Coronary artery (tissue), 2 donors: ENCODE measurements at places on chromosomes 16 and 17.

- no peak for DNase-seq
Observed at GRCh38 chr17:11880714-11881113, 116.6 kb downstream of the ZNF18 start.

DNA sequence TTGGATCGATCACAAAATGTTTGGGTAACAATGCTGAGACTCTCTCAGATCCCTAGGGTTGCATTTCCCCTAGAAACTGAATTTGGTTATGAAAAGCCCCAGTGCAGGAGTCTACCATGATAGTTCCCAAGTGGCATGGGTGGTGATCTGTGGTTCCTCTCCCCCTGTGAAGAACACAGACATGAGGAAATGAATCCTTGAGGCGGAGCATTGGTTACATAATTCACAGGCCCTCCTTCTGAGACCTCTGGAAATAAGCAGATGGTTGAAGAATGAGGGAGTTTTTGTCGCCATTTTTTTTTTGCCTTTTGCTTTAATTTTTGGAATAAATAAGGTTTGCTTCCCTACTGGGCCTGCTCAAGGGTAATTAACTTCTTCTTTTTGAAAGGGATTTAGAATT lies 597.0 kb upstream of the RBFOX1 start:
- no peak for DNase-seq

DNA sequence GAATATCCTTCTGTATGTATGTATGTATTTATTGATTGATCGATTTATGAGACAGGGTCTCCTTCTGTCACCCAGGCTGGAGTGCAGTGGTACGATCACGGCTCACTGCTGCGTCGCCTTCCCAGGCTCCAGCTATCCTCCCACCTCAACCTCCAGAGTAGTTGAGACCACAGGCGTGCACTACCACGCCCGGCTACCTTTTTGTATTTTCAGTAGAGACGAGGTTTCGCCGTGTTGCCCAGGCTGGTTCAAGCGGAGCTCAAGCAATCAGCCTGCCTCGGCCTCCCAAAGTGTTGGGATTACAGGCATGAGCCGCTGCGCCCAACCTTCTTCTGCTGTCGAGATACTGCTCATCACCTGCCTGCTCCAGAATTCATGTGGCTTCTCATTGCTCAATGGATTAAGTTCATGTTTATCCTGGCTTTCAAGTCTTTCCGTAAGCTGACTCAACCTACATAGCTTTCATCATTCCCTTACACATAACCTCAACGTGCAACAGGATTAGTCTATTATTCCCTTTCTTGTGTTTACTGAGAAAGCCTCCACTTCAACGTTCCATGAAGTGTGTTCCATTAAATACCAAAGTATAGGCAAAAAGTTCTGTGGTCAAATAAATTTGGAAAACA lies 13.6 kb downstream of the TAC4 start:
- DNase-seq, result no peak

DNA sequence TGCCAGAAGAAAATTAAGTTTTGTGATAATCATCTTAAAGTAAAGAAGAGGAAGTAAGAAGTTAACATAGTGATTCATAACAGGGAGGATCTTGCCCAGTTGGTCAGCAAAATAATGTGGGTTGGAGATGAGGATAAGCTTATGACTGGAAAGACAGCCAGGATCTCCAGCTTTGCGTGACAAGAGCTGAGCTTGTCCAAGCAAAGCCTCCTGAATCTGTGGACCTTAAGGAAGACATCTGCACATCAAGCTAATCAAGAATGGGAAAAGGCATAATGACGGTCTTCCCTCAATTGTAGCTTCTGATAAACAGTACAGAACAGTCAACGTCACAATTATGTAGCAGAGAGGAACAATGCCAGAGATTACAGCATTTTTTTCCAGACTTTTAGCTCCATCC lies 744.7 kb upstream of the GOT2 start:
- no peak for DNase-seq

DNA sequence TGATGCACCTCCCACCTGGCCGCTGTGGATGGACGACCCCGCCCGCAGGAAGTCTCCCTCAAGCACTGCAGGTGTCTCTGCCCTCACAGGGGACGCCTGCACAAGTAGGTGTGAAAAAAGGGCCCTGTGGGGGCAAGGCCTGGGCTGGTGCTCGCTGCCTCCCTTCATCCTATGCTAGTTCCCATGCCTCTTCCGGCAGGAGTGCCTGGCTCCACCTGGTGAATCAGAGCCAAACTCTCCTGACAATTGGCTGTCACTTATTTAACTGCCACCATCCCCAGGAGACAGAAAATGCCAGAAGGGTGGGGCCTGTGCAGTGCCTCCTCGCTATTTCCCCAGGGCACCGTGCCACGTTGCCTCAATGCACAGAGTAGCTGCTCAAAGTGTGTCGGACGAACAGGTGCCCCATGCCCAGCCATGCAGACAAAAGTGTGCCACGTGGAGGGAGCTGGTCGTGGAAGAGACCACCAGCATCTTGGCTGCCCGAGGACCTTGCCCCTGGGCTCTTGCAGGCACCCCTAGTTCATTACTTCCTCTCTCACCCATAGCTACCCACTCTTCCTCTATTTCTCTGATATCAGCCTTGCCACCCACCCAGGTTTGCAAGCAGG lies 170.7 kb downstream of the SEC14L1 start:
- DNase-seq, result no peak

- DNase-seq, result no peak
Observed at GRCh38 chr16:51133183-51133582, 17.9 kb downstream of the SALL1 start.

GRCh38 chr16:50699326-50700159 lies 6.1 kb downstream of the NOD2 start:
- DNase-seq, result no peak

- DNase-seq, result no peak
Observed at GRCh38 chr17:33949100-33949499, 306.0 kb upstream of the CCL2 start.

GRCh38 chr16:9007177-9007794 lies 43.6 kb upstream of the USP7 start:
- DNase-seq, result no peak

- DNase-seq, result no peak
Observed at GRCh38 chr16:5916711-5917191, 819.2 kb upstream of the EEF2KMT start.

DNA sequence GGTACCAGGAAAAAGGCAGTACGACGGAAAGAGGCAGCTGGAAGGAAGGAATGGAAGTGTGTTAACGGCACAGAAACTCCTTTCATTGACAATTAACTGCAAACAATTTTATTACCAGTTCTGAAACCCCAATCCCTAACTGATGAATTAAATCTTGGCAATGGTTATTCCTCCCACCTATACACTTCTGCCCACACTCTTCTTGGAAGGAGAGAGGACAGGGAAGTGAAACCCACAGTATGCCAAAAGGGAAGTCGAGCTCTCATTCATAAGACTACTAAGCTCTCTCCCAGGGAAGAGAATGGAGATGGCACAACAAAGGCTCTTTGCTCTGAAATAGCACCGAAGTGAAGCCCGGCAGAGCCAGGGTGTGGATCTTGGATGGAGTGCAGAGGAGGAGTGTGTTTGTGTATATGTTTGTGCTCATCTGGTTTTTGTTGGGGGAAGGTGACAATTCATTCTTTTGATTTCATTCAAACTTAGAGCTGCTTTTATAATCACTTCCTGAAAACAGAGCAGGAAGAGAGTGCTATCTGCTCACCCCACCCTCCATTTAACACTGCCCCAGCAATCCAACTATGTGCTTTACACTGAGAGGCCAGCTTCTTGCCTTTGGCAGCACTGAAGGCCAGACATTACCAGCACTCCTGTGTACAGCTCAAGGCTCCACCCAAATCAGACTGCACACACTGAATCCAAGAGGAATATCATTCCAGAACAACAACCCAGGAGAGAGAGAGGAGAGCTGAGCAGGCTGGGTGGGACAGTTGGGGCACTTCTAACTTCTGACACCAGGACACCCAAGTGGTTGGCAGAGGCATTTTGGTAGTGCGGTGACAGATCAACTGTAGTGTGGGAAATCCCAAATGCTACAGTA lies 68.7 kb downstream of the HIC1 start:
- no peak for DNase-seq

DNA sequence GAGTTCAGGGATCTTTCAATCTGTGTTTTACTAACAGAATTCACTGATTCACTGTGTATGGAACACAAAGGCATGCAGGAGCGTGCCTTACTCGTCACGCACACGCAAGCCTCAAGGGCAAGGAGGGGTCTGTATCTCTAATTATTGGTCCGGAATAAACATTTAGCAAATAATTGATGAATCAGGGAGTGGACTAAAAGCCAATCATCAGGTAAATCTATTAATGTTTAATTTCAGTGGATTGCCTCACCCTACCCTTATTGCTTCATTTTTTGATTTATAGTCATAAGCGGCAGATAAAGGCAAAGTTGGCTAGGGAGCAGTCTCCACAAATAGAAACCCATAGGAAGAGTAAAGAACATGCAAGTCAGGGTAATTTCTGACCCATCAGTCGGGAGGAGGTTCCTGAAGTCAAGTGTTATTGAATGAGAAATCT lies 7.4 kb upstream of the HSD17B2 start:
- no peak for DNase-seq

DNA sequence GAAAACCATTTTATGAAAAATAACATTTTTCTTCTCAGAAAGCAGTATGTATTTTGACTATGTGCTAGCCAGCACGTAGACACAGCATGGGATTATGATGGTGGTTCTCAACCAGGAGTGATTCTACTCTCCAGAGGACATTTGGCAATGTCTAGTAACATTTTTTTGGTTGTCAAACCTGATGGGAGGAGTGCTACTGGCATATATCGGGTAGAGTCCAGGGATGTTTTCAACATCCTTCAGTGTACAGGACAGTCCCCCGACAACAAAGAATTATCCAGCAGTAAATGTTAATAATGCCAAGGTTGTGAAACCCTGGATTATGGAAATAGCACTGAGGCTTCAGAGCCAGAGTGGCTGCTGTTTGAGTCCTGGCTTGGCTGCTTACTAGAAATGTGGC lies 27.7 kb downstream of the AP2B1 start:
- no peak for DNase-seq

GRCh38 chr17:47180337-47180736 lies 8.8 kb downstream of the CDC27 start:
- DNase-seq, result no peak

- no peak for DNase-seq
Observed at GRCh38 chr17:4072487-4073157, 70.2 kb downstream of the ZZEF1 start.

GRCh38 chr16:88297178-88297720 lies 85.5 kb upstream of the ZNF469 start:
- no peak for DNase-seq

DNA sequence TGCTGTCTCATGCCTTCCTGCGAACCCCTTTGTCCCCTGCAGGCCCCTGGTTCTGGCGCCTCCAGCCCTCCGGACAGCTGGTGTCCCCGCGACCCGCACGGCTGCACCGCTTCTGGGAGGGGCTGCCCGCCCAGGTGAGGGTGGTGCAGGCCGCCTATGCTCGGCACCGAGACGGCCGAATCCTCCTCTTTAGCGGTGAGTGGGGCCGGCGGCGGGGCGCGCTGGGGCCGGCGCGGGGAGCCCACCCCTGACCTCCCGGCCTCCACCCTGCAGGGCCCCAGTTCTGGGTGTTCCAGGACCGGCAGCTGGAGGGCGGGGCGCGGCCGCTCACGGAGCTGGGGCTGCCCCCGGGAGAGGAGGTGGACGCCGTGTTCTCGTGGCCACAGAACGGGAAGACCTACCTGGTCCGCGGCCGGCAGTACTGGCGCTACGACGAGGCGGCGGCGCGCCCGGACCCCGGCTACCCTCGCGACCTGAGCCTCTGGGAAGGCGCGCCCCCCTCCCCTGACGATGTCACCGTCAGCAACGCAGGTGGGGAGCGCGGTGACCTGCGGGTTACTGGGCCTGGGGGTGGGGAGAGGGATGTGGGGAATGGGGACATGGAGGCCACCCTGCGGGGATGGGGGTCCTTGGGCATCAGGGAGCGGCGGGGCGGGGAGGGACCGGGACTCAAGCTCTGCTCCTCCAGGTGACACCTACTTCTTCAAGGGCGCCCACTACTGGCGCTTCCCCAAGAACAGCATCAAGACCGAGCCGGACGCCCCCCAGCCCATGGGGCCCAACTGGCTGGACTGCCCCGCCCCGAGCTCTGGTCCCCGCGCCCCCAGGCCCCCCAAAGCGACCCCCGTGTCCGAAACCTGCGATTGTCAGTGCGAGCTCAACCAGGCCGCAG lies 7.1 kb upstream of the IL32 start:
- DNase-seq, result no peak

DNA sequence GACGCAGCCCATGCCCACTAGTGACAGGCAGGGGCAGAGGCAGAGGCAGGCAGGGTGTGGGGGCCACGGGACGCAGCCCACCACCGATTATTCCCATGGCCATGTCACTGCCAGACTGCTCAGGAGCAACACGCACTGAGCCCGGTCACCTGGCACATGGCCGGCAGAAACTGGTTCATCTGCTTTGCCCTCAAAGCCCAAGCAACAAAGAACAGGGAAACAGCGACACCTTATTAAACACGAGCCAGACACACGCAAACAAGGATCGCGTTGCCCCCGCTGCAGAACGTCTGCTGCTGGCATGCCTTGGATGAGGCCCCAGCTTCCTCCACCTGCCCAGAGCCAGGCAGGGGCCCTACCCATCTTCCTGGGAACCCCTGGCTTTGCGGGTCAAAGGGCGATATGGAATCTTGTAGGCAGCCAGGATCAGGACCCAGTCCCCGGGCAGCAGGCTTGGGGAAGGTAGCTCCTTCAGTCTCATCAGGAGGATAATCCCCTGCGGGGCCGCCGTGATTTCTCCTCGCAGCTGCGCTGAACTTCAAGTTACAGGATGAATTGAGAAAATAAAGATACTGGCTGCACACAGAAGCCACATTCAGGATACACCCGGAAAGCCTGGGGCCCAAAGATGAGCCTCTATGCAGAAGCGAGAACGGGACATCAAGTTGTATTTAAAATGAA lies 4.8 kb downstream of the TBC1D16 start:
- DNase-seq, result no peak

DNA sequence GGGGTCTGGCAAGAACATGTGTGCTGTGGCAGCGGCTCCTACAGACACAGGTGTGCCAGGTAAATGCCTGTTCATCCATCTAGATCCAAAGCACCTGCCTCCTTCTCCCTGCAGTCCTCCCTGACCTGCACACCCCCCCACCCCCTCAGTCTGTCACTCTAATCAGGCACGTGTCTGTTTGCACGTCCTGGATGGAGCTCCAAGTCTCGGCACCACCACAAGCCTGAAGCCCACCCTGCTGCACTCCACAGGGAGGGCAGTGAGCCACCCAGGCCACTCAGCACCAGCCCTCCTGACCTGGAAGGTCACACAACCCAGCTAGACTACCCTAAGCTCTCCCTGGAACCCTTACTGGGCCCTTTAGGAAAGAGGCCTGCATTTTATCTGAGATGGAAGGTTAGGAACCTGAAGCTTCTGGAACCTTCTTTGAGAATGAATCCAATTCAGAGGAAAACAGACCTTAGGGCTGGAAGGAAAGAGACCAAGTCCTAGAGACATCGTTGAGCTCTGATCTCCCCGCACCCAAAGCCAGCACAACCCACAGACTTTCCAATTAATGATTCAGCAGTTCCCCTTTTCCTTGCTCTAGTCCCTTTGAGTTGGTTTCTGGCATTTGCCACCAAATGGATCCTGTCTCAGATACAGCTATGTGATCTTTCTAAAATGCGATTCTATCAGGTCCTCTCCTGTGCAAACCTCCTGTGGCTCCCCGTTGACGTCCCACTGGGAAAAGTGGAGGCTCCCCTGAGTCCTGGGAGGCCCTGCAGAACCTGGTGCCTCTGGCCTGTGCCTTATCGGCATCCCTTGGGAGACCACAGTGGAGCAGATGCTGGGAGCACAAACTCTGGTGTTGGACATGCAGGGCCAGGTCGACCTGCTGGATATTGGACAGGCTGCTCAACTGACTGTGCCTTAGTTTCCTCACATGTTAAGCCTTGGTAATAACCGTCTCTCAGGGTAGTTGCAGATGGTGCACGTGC lies 67.9 kb downstream of the PRMT7 start:
- no peak for DNase-seq
